Astrocyte (in vitro differentiated cells and primary cell): ENCODE measurements at places on chromosomes 2 and 18. TPM values are rescaled to one million over a fixed set of nuclear protein-coding genes. Genes with fewer than 3 reads are reported as not detected.

Gene FAP
- 0.96 and 1.3 TPM in 2 replicates for total RNA-seq

Gene DHRS9
- total RNA-seq = not detected in 2 replicates

Gene GLI2
- 42.9 and 44.5 TPM in 2 replicates for total RNA-seq

Gene CFC1
- total RNA-seq = not detected in 2 replicates

Gene IL36RN
- total RNA-seq = 0.14 TPM in 1 of 2 replicates, not detected in the other

Gene TACR1
- not detected in 2 replicates for total RNA-seq

Gene EML6
- total RNA-seq = 0.23 and 0.60 TPM in 2 replicates

Gene L3MBTL4
- 0.52 and 0.58 TPM in 2 replicates for total RNA-seq

Gene ABHD1
- total RNA-seq = not detected in 2 replicates

Gene FSHR
- 0.30 and 0.38 TPM in 2 replicates for total RNA-seq

Gene TCF7L1
- 27.2 and 30.8 TPM in 2 replicates for total RNA-seq

Gene TPO
- not detected in 2 replicates for total RNA-seq

Gene SERPINB2
- total RNA-seq = 0.60 and 1.7 TPM in 2 replicates
